ENCODE measurements at places on chromosomes 1 and 21.

- no peak for DNase-seq
Measured at GRCh38 chr21:17612023-17612564, 607 bp downstream of the BTG3 start.

GRCh38 chr1:117631359-117632160 lies 25.7 kb downstream of the TENT5C start:
- no peak for DNase-seq

DNA sequence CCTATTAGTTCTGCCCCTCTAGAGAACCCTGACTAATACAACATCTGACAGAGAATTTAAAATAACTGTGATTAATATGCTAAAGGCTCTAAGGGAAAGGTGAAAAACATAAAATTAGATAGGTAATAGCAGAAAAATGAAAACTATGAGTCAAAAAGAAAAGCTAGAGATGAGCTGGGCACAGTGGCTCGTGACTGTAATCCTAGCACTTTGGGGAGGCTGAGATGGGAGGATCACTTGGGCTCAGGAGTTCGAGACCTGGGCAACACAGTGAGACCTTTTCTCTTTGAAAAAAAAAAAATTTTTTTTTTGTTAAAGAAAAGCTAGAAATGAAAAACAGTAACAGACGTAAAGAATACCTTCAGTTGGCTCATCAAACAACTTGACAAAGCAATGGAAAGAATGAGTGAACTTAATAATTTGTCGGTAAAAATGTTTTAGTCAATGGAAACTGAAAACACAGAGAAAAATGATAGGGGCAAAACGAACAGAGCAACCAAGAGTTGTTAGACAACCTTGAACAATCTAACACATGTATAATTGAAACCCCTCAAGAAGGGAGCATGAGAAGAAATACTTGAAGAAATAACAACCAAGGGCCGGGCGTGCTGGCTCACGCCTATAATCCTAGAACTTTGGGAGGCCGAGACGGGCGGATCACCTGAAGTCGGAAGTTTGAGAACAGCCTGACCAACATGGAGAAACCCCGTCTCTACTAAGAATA lies 132.9 kb upstream of the GFI1 start:
- DNase-seq: no peak

DNA sequence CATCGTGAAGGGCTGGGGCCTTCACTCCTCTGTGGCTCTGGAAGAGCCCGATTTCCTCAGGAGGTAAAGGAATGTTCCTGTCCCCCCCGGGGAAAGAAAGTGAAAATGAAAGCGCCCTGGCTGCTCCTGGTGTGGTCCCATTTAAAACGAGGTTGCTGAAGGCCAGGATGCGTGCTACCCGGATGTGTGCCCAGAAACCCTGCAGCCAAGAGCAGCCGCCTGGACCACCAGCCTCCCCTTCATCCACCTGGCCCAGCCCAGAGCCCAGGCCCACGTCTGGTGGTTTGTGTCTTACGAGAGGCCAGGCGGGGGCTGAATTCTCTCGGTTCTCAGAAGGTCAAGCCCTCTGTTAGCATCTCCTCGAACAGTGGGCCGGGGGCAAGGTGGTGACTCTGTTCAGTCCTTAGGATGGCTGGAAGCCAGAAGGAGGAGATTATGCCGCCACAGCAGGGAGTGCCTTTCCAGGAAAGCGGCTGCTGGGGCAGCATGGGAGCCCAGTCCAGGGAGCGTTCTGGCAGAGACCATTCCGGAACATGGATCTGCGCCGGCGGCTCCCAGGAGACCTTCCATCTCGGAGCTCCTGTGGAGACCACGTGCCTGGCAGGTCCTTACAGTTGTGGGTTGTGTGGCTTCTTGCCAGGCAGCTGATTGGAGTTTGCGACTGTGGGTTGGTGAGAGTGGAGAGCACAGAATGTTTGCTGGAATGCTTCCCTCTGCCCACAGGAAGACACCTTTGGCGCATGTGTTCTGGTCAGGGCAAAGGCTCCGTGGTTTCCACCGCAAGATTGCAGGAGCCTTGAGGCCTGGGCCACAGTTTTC lies 1.4 kb downstream of the GUK1 start:
- no peak for DNase-seq

GRCh38 chr1:207407655-207408260 lies 46.4 kb upstream of the CR2 start:
- no peak for DNase-seq

- DNase-seq: no peak
Measured at GRCh38 chr1:36080236-36080635, 3.7 kb upstream of the TEKT2 start.

GRCh38 chr1:220889333-220889732 lies 10.1 kb downstream of the HLX start:
- no peak for DNase-seq

DNA sequence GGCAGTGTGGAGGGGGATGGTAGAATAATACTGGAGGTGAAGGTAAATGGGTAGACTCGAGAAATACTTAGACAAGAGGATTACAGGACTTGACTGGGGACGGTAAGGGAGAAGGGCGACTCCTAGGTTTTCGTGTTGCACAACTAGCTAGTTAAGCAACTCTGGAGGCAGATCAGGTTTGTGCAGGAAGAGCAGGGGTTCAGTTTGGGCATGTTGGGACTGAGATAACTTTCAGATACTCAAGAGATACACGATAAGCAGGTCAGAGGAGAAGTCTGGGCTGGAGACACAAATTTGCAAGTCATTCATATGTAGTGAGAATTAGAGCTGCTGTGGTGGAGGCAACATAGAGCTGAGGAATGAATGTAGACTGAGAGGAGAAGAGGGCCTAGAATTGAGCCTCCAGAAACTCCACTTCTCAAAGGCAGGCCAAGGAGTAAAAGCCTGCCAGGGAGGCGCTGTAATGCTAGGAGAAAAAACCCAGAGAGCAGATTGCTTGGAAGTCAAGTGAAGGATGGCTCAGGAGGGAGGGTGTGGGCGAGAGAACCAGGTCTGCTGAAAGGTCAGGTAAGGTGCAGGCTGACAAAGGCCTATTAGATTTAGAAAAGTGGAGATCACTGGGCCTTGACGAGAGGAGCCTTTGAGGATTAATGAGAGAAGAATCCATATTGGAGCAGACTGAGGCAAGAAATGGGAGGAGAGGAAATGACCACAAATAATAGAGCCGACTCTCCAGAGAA lies 20.8 kb downstream of the MAB21L3 start:
- no peak for DNase-seq

- no peak for DNase-seq
Measured at GRCh38 chr1:85342207-85342606, 65.8 kb upstream of the BCL10 start.
